Endothelial cell of umbilical vein (primary cell): ENCODE measurements at places on chromosomes 5 and 9. TPM values are rescaled to one million over a fixed set of nuclear protein-coding genes. Genes with fewer than 3 reads are reported as not detected.

- no peaks in the 10 kb centered on the region for H3K36me3 ChIP-seq
- H3K4me3 ChIP-seq, result no peak overlapping the region
- no peak for DNase-seq
- no peak overlapping the region for H3K27ac ChIP-seq
- no peaks in the 10 kb centered on the region for H3K27me3 ChIP-seq
Measured at GRCh38 chr9:121242959-121243346, 25.0 kb upstream of the GSN start.

DNA sequence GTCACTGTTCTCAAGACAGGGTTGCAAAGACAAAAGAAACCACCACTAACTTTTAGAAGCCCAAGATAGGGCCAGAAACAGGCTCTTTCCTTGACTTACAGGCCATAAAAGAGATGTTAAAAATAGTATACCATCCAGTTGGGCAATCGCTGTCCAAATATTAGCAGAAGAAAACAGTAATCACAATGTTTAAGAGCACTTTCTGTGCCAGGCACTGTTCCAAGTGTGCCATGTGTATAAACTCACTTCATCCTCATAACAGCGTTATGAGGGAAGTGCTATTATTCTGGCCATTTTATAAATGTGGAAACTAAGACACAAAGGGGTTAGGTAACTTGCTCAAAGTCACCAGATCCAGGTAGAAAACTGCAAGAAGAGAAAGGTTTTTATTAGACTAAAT lies 111.7 kb downstream of the KCNN2 start:
- no peaks in the 10 kb centered on the region for H3K36me3 ChIP-seq
- no peaks in the 10 kb centered on the region for H3K4me1 ChIP-seq
- DNase-seq, result no peak
- no peaks in the 10 kb centered on the region for H3K27me3 ChIP-seq
- no peak overlapping the region for H3K4me3 ChIP-seq
- H3K27ac ChIP-seq, result no peak overlapping the region

ARID3C gene
- total RNA-seq, result not detected in 2 replicates

DNA sequence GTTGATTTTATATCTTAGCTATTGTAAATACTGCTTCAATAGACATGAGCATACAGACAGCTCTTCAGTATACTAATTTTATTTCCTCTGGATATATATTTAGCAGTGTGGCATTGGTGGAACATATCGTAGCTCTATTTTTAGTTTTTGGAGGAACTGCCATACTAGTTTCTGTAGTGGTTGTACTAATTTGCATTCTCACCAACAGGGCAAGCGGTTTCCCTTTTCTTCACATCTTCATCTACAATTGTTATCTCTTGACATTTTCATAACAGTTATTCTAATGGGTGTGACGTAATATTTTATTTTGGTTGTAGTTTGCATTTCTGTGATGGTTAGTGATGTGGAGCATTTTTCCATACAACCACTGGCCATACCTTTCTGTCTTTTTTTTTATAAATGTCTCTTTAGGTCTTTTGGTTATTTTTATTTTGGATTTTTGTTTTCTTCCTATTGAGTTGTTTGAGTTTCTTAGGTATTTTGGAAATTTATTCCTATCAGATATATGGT lies 32.5 kb downstream of the TAF11L14 start:
- H3K4me1 ChIP-seq, result no peaks in the 10 kb centered on the region
- no peaks in the 10 kb centered on the region for H3K36me3 ChIP-seq
- no peak overlapping the region for H3K4me3 ChIP-seq
- no peak for DNase-seq
- no peaks in the 10 kb centered on the region for H3K27me3 ChIP-seq

ZNF462 gene
- total RNA-seq, result 24.7 and 27.0 TPM in 2 replicates

GRCh38 chr5:171907725-171908343 lies 98.6 kb downstream of the FBXW11 start:
- DNase-seq, result peak; percentile 65
- H3K4me3 ChIP-seq, result no peak overlapping the region
- H3K27ac ChIP-seq, result no peak overlapping the region
- H3K27me3 ChIP-seq, result no peaks in the 10 kb centered on the region
- no peaks in the 10 kb centered on the region for H3K36me3 ChIP-seq
- no peaks in the 10 kb centered on the region for H3K4me1 ChIP-seq

DNA sequence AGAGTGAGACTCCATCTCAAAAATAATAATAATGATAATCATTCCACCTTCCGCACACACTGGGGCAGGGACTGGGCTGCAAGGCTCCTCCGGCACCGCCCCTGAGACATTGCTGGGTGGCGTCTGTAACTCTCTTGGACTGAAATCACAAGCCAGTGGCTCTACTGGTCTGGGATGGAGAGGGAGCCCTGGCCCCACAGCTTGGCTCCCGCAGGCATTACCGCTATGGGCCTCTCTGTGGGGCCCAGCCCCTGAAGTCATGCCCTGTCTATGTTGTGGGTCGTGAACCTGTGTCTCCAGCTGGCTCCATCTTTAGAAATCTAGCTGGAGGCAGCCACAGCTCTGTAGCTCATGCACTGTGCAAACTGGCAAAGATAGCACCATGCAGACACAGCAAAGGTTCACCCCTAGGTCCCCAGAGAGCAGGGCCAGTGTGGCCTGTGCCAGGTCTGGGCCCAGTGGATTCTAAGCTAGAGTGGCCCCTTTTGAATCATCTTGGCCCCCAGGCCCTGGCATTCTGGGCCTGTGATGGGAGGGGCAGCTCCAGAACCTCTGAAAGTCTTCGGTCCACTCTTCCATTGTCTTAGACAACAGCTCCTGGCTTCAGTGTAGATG lies 36.1 kb upstream of the COL5A1 start:
- H3K4me3 ChIP-seq, result no peak overlapping the region
- no peak overlapping the region for H3K27ac ChIP-seq
- no peak for DNase-seq
- no peaks in the 10 kb centered on the region for H3K36me3 ChIP-seq

- H3K36me3 ChIP-seq, result no peaks in the 10 kb centered on the region
- DNase-seq, result peak; percentile 64
- peaks cover 22% of the 10 kb centered on the region for H3K4me1 ChIP-seq
- no peak overlapping the region for H3K27ac ChIP-seq
Measured at GRCh38 chr5:139635606-139636206, 12.4 kb upstream of the CXXC5 start.

- H3K4me1 ChIP-seq, result peaks cover 11% of the 10 kb centered on the region
- H3K4me3 ChIP-seq, result no peak overlapping the region
- H3K27me3 ChIP-seq, result no peaks in the 10 kb centered on the region
- H3K27ac ChIP-seq, result peak overlapping the region; percentile 38
- peak; percentile 41 for DNase-seq
Measured at GRCh38 chr5:40224421-40224820, 455.3 kb upstream of the PTGER4 start.

SAXO1 gene
- not detected in 2 replicates for total RNA-seq

- no peak overlapping the region for H3K27ac ChIP-seq
- no peak for DNase-seq
- H3K4me1 ChIP-seq, result no peaks in the 10 kb centered on the region
- no peaks in the 10 kb centered on the region for H3K36me3 ChIP-seq
Measured at GRCh38 chr9:92196909-92197308, 81.7 kb upstream of the SPTLC1 start.

TRIP13 gene
- 32.9 and 39.0 TPM in 2 replicates for total RNA-seq

DNA sequence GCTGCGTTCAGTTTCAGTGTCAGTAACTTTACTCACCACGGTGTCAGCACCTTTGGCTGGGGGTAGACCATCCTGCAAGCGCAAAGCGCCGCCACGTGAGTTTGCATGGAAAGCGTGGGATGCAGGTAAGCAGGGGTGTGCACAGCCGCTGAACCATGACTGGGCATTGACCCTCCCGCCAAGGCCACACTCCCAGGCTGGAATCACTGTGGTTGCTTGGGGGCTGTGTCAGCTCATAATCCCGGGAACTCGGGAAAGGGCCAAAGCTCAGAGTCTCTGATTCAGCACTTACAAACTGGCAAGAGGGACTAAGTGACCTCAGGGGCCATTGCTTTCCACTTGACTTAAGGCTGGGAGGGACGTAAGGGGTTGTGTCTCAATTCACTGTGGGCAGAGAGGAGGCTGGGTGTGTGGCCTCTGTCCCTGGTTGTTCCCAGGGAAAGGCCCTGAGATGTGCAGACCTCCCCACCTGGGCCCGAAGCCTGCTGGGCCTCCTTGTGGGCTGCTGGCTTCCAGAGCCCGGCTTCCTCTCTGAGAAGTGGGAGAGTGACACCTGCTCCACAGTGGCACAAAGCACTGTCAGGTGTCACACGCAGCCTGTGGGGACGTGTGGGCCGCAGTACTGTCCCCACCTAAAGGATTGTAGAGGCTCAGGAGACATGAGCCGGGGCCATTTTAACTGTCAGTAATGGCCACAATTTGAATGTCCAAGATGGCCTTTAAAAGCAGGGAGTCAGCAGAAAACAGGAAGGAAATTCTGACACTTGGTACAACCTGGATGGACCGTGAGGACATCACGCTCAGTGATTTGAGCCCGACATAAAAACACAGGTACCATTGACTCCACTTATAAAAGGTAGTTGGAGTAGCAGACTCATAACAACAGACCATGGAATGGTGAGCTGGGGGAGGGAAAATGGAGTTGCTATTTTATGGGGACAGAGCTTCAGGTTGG lies 16.7 kb downstream of the ABO start:
- no peaks in the 10 kb centered on the region for H3K27me3 ChIP-seq
- no peak for DNase-seq
- no peak overlapping the region for H3K4me3 ChIP-seq
- no peak overlapping the region for H3K27ac ChIP-seq
- H3K4me1 ChIP-seq, result no peaks in the 10 kb centered on the region

- H3K4me1 ChIP-seq, result no peaks in the 10 kb centered on the region
- no peak for DNase-seq
- H3K27me3 ChIP-seq, result no peaks in the 10 kb centered on the region
- H3K27ac ChIP-seq, result no peak overlapping the region
Measured at GRCh38 chr9:103431809-103432208, 436.7 kb downstream of the CYLC2 start.

TGFBI gene
- total RNA-seq, result 6.5 and 8.7 TPM in 2 replicates

DNA sequence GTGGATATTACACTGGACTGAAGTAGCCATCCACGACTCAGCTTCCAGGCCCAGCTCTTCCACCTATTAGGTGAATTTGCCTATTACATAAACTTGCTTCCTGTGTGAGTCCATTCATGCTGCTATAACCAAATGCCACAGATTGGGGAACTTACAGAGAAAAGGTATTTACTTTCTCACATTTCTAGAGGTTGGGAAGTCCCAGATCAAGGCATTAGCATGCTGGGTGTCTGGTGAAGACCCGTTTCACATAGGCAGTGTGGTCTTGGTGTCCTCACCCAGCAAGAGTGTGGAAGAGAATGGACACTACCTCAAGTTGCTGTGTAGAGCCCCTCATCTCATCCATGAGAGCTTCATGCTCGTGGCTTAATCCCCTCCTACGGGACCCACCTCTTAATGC lies 282.6 kb downstream of the IRX1 start:
- H3K27ac ChIP-seq, result no peak overlapping the region
- no peak overlapping the region for H3K4me3 ChIP-seq
- no peaks in the 10 kb centered on the region for H3K36me3 ChIP-seq
- DNase-seq, result no peak
- no peaks in the 10 kb centered on the region for H3K27me3 ChIP-seq

GRCh38 chr9:21527579-21527978 lies 45.5 kb upstream of the IFNE start:
- no peak for DNase-seq
- H3K36me3 ChIP-seq, result peaks cover 11% of the 10 kb centered on the region
- H3K27ac ChIP-seq, result no peak overlapping the region
- no peaks in the 10 kb centered on the region for H3K4me1 ChIP-seq
- no peaks in the 10 kb centered on the region for H3K27me3 ChIP-seq

GARIN3 gene
- total RNA-seq, result not detected in 2 replicates

NSA2 gene
- total RNA-seq, result 72.4 and 73.8 TPM in 2 replicates

DNA sequence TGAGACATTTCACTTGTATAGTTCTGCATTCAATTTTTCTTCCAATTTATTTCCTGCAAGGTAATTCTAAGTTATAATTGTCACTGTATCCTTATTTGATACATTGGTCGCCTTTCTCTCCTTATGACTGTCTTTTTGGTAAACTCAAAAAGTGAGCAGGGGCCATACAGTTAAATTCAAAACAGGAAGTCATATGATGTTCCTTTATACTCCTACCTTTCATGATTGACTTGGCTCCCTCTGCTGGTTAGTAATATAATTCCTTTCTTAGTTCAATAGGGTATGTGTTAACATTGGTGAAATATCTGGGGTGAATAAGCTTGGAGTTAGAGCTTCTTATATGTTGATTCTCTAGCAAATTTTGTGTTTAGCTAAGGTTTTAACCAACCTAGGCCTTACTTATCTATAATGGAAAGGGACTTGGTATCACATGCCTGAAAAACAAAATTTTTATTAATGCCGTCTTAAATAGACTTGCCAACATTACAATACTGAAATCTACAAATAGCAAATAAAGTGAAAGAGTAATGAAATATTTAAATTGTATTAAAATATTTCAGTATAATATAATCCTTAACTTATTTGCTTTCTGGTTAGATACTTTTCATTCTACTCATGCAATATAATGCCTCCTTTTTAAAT lies 6.0 kb upstream of the NIPBL start:
- peak; percentile 58 for DNase-seq
- H3K36me3 ChIP-seq, result no peaks in the 10 kb centered on the region
- peaks cover 17% of the 10 kb centered on the region for H3K4me1 ChIP-seq
- no peak overlapping the region for H3K4me3 ChIP-seq

ARL14EPL gene
- 0.58 TPM in 1 of 2 replicates, not detected in the other for total RNA-seq

DNA sequence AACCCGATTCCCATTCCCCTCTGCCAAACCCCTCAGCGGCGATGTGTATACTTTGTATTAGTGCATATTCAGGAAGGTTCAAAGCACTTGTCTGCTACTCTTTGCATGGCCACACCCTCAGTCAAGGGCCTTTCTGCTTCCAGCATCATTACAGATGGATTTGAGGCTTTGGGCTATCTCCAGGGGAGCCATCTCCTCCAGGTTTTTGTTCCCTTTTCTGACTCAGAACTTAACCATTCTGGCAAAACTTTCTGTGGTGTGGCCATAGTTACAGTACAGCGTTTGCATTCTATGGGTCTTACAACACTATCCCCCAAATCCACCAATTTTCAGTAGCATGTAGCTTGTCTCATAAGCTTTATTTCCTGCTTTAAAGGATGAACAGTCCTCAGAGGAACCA lies 36.0 kb upstream of the SVEP1 start:
- H3K27me3 ChIP-seq, result peaks cover 5% of the 10 kb centered on the region
- DNase-seq, result no peak
- H3K27ac ChIP-seq, result no peak overlapping the region
- H3K4me3 ChIP-seq, result no peak overlapping the region
- H3K36me3 ChIP-seq, result no peaks in the 10 kb centered on the region

FUBP3 gene
- 50.9 and 60.6 TPM in 2 replicates for total RNA-seq

GRCh38 chr9:20271723-20272122 lies 350.6 kb downstream of the MLLT3 start:
- H3K36me3 ChIP-seq, result no peaks in the 10 kb centered on the region
- no peaks in the 10 kb centered on the region for H3K27me3 ChIP-seq
- H3K27ac ChIP-seq, result no peak overlapping the region
- H3K4me3 ChIP-seq, result no peak overlapping the region
- H3K4me1 ChIP-seq, result no peaks in the 10 kb centered on the region

RUSC2 gene
- 46.2 and 52.1 TPM in 2 replicates for total RNA-seq

GRCh38 chr9:122029898-122030297 lies 63.2 kb downstream of the TTLL11 start:
- H3K4me3 ChIP-seq, result no peak overlapping the region
- no peak overlapping the region for H3K27ac ChIP-seq
- H3K4me1 ChIP-seq, result no peaks in the 10 kb centered on the region
- DNase-seq, result no peak
